ENCODE measurements at places on chromosomes 7 and 10.

DNA sequence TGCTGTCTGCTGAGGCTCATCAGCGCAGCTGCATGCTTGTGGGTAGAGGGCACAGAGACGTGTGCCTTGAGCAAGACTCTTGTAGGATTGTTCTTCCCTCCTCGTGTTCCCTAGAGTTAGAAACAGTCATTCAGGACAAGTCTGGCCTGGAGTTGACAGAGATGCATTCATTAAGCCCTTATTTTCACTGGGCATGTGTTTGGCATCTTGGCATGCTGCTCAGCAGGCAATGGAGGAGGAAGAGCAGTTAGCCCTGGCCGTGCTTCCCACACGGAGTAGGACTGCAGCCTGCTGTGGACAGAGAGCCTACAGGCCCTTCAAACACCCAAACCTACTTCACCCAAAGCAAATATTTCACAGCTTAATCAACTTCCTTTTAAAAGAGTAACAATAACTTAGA is 73.0 kb upstream of the GJD4 start:
- no peak for DNase-seq

DNA sequence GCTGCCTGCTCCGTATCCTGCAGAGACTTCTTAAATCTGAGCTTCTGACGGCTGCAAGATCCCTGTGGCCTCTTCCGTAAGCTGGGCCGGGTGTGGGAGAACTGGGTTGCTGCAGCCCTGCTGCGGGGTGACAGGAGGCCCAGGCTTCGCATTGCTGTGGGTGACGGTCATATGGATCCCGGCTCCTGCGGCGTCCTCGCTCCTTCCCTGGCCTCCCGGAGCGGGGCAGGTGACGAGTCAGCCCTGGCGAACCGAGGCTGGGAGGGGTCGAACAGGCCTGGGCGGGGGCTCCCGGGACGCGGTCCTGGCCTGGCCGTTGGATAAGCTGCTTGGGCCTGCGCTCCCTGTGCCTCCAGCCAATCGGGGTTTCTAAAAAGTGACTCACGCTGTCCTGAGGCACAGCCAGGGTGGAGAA is 7.8 kb upstream of the UBE2D1 start:
- no peak for DNase-seq

DNA sequence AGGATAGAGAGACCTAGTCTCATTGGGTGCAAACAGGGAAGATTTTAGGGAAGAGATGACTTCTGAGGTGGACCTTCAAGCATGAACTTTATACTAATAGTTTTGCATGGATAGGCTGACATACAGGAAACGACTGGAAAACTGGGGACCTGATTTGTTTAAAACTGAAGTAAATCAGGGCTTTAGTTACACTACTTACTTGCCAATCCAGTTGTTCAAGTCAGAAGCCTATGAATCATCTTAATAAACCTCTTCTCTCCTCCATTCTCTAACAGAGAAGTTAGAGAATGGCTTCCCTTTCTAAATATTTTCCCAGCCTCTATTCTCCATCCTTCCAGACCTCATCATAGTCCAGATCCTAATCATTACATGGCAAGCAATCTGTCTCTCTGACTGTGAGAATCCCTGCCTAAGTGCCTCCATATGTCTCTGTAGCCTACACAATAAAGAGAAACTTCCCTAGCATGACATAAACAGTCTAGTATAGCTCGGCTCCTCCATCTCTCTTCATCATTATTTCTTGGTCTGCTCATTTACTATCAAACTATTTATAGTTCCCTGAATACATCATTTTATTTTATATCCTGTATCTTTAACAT is 55.8 kb downstream of the PRKG1 start:
- DNase-seq = no peak

- DNase-seq = no peak
Measured at GRCh38 chr10:6778992-6779701, 199.1 kb upstream of the PRKCQ start.

DNA sequence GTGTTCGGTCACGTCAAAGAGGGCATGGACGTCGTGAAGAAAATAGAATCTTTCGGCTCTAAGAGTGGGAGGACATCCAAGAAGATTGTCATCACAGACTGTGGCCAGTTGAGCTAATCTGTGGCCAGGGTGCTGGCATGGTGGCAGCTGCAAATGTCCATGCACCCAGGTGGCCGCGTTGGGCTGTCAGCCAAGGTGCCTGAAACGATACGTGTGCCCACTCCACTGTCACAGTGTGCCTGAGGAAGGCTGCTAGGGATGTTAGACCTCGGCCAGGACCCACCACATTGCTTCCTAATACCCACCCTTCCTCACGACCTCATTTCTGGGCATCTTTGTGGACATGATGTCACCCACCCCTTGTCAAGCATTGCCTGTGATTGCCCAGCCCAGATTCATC is 6.5 kb downstream of the PPIF start:
- DNase-seq = no peak

DNA sequence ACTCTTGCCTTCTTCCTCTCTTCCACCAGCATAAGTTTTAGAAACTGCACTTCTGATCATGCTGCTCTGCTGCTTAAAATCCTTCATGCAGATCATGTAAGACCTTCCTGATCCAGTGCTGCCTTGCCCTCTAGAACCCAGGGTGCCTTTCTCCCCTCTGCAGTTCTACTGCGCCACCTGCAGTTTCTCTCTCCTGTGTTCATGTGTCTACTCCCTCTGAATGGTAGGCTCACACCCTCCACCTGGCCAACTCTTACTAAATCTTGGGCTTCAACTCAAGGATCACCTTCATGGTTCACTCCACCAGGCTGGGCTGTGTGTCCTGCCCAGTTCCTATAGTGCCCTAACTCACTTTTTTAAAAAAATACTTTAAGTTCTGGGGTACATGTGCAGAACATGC is 174.6 kb upstream of the ITGB1 start:
- no peak for DNase-seq

- no peak for DNase-seq
Measured at GRCh38 chr10:88064608-88065382, 201.4 kb downstream of the PTEN start.

- no peak for DNase-seq
Measured at GRCh38 chr10:120517881-120518484, 61.0 kb downstream of the PLPP4 start.

All from esophagus squamous epithelium (tissue), 5 donors.